NCI-H1436 (cell line): ENCODE measurements at places on chromosomes 6 and 20.

- no peak for DNase-seq
Observed at GRCh38 chr6:130958468-130958867, 104.6 kb downstream of the EPB41L2 start.

DNA sequence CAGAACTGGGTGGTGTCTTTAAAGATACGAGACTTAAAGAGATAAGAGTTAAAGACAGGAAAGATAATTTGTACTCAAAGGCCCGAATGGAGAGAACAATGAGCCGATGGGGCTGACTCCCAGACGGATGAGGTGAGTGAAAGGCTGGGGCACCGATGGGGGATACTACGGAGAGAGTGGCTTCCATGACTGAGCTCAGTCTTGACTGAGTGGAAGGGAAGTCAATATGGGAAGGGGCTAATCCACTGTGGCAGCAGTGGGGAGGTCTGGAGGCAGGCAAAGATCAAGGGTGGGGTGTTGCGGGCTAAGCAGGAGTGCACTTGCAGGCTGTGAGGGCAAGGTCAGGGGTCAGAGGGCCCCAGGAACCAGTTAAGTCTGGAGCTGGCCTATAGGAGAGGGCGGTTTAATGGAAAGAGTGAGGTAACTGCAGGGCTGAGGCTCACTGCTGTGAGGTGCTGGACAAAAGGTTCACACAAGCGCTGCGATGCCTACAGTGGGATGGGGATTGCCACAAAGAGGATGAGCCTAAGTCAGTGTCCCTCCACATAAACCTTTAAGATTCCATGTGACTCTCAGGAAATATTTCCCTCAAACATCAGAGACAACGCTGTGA, 42.1 kb downstream of the FAXC start:
- no peak for DNase-seq

- no peak for DNase-seq
Observed at GRCh38 chr6:150940941-150941340, 75.4 kb downstream of the MTHFD1L start.

GRCh38 chr6:6243846-6244245, 76.6 kb downstream of the F13A1 start:
- no peak for DNase-seq

DNA sequence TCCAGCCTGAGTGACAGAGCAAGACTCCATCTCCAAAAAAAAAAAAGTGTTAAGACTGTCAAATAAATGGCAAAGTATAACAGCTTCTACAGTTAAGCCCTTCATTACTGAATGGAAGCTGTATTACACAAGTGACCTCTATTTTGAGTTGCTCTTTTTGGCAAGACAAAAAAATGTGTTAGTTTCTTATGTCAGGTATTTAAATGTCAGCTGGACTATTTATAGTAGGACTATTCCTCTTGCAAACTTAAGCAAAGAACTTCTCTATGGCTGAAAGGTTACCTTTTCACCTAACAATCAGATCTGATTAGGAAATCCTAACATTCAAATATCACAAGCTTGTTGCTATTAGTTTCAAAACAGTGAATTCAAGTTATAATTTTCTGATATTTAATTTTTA, 12.4 kb downstream of the UBE2V1 start:
- DNase-seq, result no peak

DNA sequence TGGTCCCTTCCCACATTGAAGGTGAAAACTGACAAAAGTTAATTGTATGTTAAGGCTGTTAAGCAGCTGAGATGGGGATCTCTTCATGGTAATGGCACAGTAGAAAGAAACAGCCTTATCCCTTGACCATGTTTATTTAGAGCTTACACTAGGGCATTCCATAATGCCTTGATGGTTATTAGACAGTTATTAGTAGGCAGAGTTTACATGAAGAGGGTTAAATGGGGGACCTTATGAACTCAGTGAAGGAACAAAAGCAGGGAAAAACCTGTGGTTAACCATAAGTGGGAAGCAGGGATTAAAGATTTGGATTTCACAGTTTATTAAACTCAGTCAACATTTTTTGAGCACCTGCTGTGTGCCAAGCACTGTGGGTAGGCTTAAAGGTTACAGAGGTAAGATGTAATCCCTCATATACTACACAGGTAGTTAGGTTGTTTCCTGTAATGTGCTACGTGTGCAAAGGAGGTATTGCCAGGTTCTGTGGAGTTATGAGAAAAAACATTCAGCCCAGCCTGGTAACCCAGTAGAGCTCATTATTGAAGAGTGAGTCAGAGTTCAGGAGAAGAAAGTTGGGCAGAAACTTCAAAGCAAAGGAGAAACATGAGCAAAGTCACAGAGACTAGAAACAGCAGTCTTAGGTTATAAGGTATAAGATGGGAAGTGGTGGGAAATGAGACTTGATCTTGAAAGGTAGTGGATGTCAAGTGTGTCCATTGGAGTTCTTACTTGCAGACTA, 32.3 kb upstream of the GNRH2 start:
- no peak for DNase-seq

GRCh38 chr20:53645582-53645897, 51.9 kb upstream of the ZNF217 start:
- DNase-seq, result no peak

GRCh38 chr6:116280161-116280932, 617 bp upstream of the TSPYL1 start:
- no peak for DNase-seq

- no peak for DNase-seq
Observed at GRCh38 chr20:49765846-49766541, 46.6 kb upstream of the SLC9A8 start.

- no peak for DNase-seq
Observed at GRCh38 chr6:63685446-63686379, 50.1 kb downstream of the PHF3 start.
